ENCODE measurements at places on chromosomes 6 and 20.

DNA sequence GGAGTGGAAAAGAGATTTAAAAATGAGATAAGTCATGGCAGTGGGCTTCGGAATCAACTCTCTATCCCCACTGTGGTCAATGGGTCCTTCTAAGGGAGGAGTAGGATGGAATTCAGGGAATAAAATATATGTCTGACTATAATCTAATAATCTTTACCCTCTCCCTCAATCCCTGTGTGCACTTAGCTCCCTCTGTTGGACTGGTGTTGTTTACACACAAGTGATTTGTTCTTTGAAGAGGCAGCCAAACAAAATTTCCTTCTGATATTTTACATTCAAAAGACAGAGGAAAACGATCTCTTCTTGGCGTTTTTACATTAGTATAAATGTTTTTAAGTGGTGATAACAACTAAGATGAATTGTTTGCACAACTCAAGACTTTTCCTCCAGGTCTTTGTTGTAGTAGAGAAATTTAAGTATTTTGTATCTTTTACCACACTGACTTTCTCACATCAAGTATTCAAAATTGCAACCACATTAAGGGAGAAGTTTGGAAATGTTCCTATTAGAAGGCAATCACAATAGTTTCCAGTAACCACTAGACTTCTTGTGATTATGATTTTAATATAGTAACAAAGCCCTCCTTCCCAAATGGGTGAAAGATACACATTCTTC, 317.8 kb downstream of the CENPW start:
- H3K4me1 ChIP-seq = no peaks in the 10 kb centered on the region
- no peaks in the 10 kb centered on the region for H3K36me3 ChIP-seq
- H3K27ac ChIP-seq = no peak overlapping the region
- no peaks in the 10 kb centered on the region for H3K27me3 ChIP-seq
- no peak for DNase-seq

DNA sequence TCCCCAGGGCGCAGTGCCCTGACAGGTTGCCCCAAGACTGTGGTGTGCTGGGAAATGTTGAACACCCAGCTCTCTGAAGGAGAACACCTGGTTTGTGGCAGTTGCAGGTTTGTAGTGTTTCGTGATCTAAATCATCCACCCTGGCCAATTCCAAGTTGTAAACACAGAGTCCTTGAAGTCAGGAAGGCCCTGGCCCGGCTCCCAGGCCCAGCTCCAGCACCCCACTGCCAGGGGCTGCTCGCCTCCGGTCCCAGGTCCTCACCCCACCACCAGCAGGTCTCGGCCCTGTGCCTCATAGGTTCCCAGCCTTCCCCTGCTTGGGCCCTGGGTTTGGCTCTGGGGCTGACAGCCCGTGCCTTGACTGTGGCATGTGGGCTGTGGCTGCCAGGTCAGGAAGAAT, 121.4 kb upstream of the MLN start:
- H3K27me3 ChIP-seq = peaks cover 9% of the 10 kb centered on the region
- H3K36me3 ChIP-seq = no peaks in the 10 kb centered on the region
- no peak for DNase-seq
- H3K4me1 ChIP-seq = peaks cover 8% of the 10 kb centered on the region

DNA sequence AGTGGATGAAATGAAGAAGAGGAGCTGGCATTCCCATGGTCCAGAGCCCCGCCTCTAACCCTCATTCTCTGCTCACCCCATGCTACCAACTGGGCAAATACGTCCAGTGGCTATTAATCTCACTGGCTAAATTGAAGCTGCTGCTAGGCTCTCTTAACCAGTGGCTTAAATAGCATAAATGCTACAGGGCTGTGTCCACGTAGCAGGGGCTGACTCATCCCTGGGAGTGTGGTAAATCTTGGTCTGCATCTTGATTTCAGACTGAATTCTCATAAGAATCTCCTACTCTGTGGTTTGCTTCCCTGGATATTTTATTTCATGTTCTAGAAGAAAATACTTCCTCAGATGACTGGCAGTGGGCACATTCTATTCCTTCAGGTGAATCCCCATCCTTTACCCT, 193.1 kb upstream of the ARG1 start:
- no peak for DNase-seq
- H3K4me1 ChIP-seq = peaks cover 8% of the 10 kb centered on the region
- peaks cover 6% of the 10 kb centered on the region for H3K27me3 ChIP-seq
- H3K4me3 ChIP-seq = no peak overlapping the region

GRCh38 chr6:94401311-94401710, 982.0 kb upstream of the EPHA7 start:
- H3K4me1 ChIP-seq = no peaks in the 10 kb centered on the region
- H3K27ac ChIP-seq = no peak overlapping the region
- H3K4me3 ChIP-seq = no peak overlapping the region
- DNase-seq = no peak
- no peaks in the 10 kb centered on the region for H3K27me3 ChIP-seq

GRCh38 chr6:40788661-40789655, 201.8 kb upstream of the LRFN2 start:
- H3K36me3 ChIP-seq = no peaks in the 10 kb centered on the region
- peaks cover 4% of the 10 kb centered on the region for H3K4me1 ChIP-seq
- DNase-seq = no peak
- H3K4me3 ChIP-seq = no peak overlapping the region
- H3K27me3 ChIP-seq = peaks cover 8% of the 10 kb centered on the region

DNA sequence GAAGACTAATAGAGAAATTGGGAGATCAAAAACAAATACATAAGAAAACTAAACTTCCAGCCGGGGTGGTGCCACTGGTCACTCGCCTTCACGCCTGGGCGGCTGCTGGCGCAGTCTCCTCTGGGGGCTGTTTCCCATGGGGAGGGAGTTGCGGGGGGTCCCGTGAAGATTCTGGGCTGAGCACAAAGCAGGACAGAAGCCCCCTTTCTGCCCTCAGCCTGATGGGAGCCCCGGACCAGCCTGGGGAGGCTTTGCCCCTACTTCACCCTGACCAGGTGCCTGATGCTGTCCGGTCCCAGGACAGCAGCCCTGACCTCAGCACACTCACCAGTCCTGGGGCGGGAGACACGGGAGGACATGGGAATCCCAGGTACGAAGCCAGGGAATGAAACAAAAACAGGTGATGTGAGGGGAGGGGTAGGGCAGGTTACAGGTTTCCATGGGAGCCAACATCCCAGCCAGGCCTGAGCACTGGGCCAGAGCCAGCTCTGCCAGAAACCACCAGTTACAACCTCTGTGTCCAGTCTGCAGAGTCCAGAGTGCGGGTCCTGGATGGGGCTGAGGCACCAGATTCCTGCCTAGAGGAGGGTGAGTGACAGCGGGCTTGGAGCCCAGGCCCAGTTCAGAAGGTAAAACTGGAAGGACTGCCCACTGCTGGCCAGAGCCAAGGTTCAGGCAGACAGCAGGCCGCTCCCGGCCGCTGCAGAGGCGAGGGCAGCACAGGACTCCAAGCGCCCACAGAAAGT, 326.4 kb downstream of the TAF4 start:
- no peak overlapping the region for H3K27ac ChIP-seq
- no peaks in the 10 kb centered on the region for H3K36me3 ChIP-seq
- no peaks in the 10 kb centered on the region for H3K4me1 ChIP-seq
- H3K27me3 ChIP-seq = peaks cover 7% of the 10 kb centered on the region
- H3K4me3 ChIP-seq = no peak overlapping the region
- DNase-seq = no peak

- H3K27ac ChIP-seq = no peak overlapping the region
- no peak overlapping the region for H3K4me3 ChIP-seq
- DNase-seq = no peak
- no peaks in the 10 kb centered on the region for H3K36me3 ChIP-seq
- H3K27me3 ChIP-seq = no peaks in the 10 kb centered on the region
- no peaks in the 10 kb centered on the region for H3K4me1 ChIP-seq
These were observed 92.3 kb upstream of the FUT9 start for GRCh38 chr6:95923518-95923917.

- H3K27me3 ChIP-seq = no peaks in the 10 kb centered on the region
- peaks cover 2% of the 10 kb centered on the region for H3K36me3 ChIP-seq
- peak; percentile 62 for DNase-seq
- H3K4me1 ChIP-seq = peaks cover 48% of the 10 kb centered on the region
These were observed 34.7 kb upstream of the IRF4 start for GRCh38 chr6:356828-357251.

- no peaks in the 10 kb centered on the region for H3K27me3 ChIP-seq
- no peak overlapping the region for H3K27ac ChIP-seq
- DNase-seq = no peak
- no peaks in the 10 kb centered on the region for H3K36me3 ChIP-seq
- no peak overlapping the region for H3K4me3 ChIP-seq
These were observed 57.5 kb downstream of the FOXC1 start for GRCh38 chr6:1667012-1667804.

DNA sequence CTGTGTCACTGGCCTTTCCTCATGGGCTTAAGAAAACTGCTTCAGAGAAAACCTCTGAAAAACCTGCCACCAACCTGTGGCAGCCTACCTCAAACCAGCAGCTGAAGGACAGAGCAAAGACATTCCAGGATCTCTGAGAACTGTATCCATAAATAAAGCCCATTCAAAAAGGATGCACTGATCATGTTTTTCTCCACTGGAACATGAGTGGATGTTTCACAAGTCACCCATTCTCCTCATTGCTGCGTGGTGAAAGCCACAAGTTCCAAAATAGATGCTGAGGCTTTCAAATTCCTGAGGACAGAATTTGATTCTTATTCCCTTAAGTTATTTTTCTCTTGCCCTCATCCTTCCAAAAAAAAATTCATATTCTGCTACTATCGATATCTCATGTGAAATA, 280.6 kb downstream of the KHDC1L start:
- H3K4me1 ChIP-seq = peaks cover 2% of the 10 kb centered on the region
- no peak overlapping the region for H3K27ac ChIP-seq
- no peaks in the 10 kb centered on the region for H3K27me3 ChIP-seq
- no peak overlapping the region for H3K4me3 ChIP-seq

GRCh38 chr20:64191002-64191401, 26.8 kb downstream of the MYT1 start:
- H3K27me3 ChIP-seq = peaks cover 9% of the 10 kb centered on the region
- H3K36me3 ChIP-seq = peaks cover 1% of the 10 kb centered on the region
- H3K27ac ChIP-seq = no peak overlapping the region
- H3K4me3 ChIP-seq = no peak overlapping the region
- peaks cover 6% of the 10 kb centered on the region for H3K4me1 ChIP-seq

- H3K27ac ChIP-seq = no peak overlapping the region
- H3K27me3 ChIP-seq = no peaks in the 10 kb centered on the region
- H3K4me1 ChIP-seq = peaks cover 2% of the 10 kb centered on the region
- peaks cover 6% of the 10 kb centered on the region for H3K36me3 ChIP-seq
These were observed 93.9 kb downstream of the CD2AP start for GRCh38 chr6:47571488-47571887.

DNA sequence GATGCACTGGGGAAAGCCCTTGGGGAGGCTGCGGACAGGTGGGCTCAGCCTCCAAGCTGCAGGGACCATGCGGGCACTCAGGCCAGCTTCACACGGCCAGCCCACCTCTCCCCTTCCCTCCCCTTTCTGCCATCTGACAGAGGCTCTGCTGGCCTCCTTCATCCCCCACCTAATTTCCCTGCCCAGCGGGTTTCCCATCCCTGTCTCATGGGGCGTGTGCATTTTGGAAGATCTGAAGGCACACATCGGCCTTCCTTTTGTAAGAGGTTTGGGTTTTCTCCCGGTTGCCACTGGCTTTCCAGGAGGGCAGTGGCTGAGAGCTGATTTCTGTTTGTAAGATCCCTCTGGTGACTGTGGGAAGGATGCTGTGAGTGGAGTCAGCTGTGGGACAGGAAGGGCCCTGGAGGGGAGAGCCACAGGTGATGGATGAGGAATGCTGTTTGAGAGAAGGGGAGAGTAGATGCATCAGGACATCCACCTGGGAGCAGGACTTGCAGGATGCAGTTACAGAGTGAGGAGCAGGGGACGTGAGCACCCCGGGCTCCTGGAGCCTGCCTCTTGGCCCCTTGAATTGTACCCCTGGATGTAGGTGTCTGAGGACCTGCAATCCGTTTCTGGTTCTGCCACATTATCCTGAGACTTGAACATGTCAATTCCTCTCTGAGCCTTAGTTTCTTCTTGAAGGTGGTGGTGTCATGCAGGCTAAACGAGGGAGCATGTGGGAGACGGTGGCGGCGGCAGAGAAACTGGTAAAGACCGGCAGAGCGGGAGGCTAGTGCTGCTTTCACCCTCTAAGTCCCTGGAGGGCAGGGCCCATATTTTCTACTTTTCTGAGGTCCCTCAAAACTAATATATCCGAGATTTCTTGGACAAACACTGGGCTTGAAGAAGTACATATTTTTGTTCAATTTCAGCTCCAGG, 5.9 kb upstream of the TUBB1 start:
- H3K27me3 ChIP-seq = no peaks in the 10 kb centered on the region
- no peak overlapping the region for H3K4me3 ChIP-seq
- H3K27ac ChIP-seq = no peak overlapping the region
- DNase-seq = no peak

DNA sequence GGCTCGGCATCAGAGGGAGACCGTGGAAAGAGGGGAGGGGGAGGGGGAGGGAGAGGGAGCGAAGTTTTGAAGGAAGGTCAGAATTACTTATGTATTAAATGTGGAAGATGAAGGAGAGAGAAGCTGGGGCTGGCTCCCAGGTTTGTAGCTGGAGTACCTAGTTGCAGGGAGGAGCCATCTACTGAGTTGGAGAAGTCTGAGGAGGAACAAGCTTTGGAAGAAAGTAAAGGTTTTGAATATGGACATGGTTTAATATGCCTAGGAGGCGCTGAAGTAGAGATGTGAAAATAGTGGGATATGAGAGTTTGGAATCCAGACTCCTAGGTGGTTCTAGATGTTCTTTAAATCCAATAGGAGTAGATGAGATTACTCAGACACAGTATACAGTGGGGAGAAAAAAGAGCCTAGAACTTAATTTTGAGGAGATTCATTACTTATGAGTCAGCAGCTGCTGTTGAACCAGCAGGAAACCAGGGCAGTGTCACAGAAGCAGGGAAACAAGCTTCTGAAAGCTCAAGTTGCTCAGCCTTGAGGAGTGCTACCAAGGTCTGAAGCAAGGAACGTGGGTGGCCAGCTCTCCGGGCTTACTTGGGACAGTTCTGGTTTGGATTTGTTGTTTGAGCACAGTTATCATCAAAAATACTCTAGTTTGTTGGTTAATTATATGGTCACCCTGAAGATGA, 149.3 kb downstream of the UTRN start:
- peak overlapping the region; percentile 24 for H3K27ac ChIP-seq
- peaks cover 39% of the 10 kb centered on the region for H3K36me3 ChIP-seq
- H3K4me1 ChIP-seq = peaks cover 5% of the 10 kb centered on the region

DNA sequence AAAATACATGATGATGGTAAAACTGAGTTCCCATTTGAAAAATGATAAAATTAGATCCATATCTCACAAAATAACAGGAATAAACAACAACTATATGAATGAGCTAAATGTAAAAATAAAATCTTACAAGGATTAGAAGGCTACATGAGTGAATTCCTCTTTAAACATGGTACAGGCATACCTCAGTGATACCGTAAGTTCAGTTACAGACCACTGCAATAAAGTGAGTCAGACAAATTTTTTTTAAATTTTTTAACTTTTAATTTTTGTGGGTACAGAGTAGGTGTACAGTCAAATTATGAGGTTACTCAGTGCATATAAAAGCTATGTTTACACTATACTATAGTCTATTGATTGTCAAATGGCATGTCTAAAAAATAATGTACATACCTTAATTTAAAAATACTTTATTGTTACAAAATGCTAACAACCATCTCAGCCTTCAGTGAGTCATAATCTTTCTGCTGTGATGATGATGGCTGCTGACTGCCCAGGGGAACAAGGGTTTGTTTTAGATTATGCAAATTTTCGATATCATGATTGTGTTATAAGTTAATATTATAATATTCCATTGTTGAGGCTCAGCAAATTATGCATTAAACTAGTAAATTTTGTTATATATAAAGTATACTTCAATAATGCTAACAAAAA, 222.8 kb upstream of the RUNX2 start:
- H3K4me3 ChIP-seq = no peak overlapping the region
- no peak overlapping the region for H3K27ac ChIP-seq
- H3K36me3 ChIP-seq = peaks cover 4% of the 10 kb centered on the region
- H3K4me1 ChIP-seq = peaks cover 7% of the 10 kb centered on the region
- DNase-seq = no peak
- H3K27me3 ChIP-seq = no peaks in the 10 kb centered on the region
